ENCODE measurements at places on chromosomes 1 and 21.

DNA sequence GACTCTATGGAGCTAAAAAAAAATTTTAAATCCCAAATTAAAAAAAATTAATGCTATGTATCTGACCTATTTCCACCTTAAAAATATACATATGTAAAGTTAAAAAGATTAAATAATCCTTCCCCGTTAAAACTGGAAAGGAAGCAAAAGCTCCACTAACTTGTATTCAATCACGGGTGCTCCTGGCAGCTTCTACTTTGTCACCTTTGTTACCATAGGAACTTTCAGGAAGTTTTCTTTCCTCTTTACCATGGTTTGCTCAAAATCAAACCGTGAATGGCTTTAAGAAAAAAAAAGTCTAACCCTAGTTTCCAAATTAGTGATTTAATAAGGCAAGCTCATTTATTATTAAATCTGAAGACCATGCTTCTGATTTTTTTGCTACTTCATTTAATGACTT lies 3.5 kb downstream of the GPATCH2 start:
- DNase-seq, result no peak

DNA sequence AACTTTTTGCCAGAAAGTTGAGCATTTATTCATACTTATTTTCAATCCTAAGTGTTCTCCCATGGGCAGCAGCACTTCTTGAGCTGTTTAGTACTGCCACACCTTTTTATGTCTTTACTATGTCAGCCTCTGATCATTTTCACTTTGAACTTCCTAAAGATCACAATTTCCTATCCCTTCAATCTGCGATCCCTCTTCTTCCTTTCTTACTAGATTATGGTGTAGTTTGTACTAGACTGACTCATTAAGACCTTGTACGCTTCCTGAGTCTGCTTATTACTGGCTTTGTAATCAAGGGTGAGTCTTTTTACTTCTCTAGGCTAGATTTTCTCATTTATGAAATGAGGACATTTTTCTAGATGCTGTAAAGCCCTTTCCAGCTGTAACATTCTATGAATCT lies 55.1 kb downstream of the LRIG2 start:
- DNase-seq, result no peak

DNA sequence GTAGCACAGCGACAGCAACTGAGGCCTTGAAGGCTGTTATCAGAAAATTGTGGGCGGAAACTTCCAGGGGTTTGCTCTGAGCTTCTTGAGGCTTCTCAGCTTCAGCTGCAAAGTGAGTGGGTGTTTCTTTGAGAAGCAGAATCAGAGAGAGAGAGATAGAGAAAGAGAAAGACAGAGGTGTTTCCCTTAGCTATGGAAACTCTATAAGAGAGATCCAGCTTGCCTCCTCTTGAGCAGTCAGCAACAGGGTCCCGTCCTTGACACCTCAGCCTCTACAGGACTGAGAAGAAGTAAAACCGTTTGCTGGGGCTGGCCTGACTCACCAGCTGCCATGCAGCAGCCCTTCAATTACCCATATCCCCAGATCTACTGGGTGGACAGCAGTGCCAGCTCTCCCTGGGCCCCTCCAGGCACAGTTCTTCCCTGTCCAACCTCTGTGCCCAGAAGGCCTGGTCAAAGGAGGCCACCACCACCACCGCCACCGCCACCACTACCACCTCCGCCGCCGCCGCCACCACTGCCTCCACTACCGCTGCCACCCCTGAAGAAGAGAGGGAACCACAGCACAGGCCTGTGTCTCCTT lies at the start of gene FASLG:
FASLG (plus strand) TSS at position 233 of the 583 bp plus-strand sequence; CDS start at position 332, 99 bp downstream.
- no peak for DNase-seq

- peak; percentile 48 for DNase-seq
These were observed 103.9 kb downstream of the EBNA1BP2 start for GRCh38 chr1:43067977-43068751.
